A549 treated with GW870086 at 1 μM for 4 hours (cell line): ENCODE measurements at places on chromosomes 12 and 14. TPM values are rescaled to one million over a fixed set of nuclear protein-coding genes. Genes with fewer than 3 reads are reported as not detected.

PTCSC3 gene
- not detected in 5 replicates for total RNA-seq

OAS2 gene
- 0.13 to 0.63 TPM (median 0.18 TPM) in 5 replicates for total RNA-seq

TNFAIP2 gene
- total RNA-seq, result 317 to 361 TPM (median 346 TPM) in 5 replicates

ALG10B gene
- 3.2 to 5.8 TPM (median 5.4 TPM) in 5 replicates for total RNA-seq

ADCK1 gene
- 5.0 to 6.4 TPM (median 6.1 TPM) in 5 replicates for total RNA-seq

CFL2 gene
- total RNA-seq, result 98.8 to 120 TPM (median 117 TPM) in 5 replicates

PLEKHG3 gene
- 21.0 to 34.4 TPM (median 31.7 TPM) in 5 replicates for total RNA-seq

WIF1 gene
- not detected in 5 replicates for total RNA-seq

GPRC5D gene
- total RNA-seq, result 0.22 TPM in 1 of 5 replicates, not detected in the others

TMTC1 gene
- 0.05 to 0.12 TPM (median 0.06 TPM) in 4 of 5 replicates, not detected in the other for total RNA-seq

RAPGEF3 gene
- 0.51 to 1.0 TPM (median 0.81 TPM) in 5 replicates for total RNA-seq

RNASE3 gene
- total RNA-seq, result not detected in 5 replicates

SERPINA12 gene
- total RNA-seq, result not detected in 5 replicates

PTGDR gene
- total RNA-seq, result not detected in 5 replicates

KRT72 gene
- not detected in 5 replicates for total RNA-seq

ABCD2 gene
- total RNA-seq, result not detected in 5 replicates

VDR gene
- 2.8 to 3.8 TPM (median 3.0 TPM) in 5 replicates for total RNA-seq

UBE2N gene
- 147 to 186 TPM (median 163 TPM) in 5 replicates for total RNA-seq

ART4 gene
- not detected in 5 replicates for total RNA-seq

UNG gene
- 81.1 to 85.2 TPM (median 82.8 TPM) in 5 replicates for total RNA-seq

POMT2 gene
- 25.4 to 33.3 TPM (median 29.7 TPM) in 5 replicates for total RNA-seq

PPP4R4 gene
- total RNA-seq, result 0.22 to 0.51 TPM (median 0.38 TPM) in 5 replicates

KRT73 gene
- total RNA-seq, result not detected in 5 replicates

CIDEB gene
- 0.17 to 0.72 TPM (median 0.19 TPM) in 5 replicates for total RNA-seq

SLC6A15 gene
- total RNA-seq, result 3.7 to 4.9 TPM (median 4.7 TPM) in 5 replicates
